ENCODE measurements at places on chromosomes 3 and 15.

GRCh38 chr3:171049861-171050444 is 23.4 kb upstream of the SLC2A2 start:
- DNase-seq, result peak; percentile 34

GRCh38 chr3:108985844-108986243 is 32.2 kb upstream of the GUCA1C start:
- DNase-seq, result no peak

DNA sequence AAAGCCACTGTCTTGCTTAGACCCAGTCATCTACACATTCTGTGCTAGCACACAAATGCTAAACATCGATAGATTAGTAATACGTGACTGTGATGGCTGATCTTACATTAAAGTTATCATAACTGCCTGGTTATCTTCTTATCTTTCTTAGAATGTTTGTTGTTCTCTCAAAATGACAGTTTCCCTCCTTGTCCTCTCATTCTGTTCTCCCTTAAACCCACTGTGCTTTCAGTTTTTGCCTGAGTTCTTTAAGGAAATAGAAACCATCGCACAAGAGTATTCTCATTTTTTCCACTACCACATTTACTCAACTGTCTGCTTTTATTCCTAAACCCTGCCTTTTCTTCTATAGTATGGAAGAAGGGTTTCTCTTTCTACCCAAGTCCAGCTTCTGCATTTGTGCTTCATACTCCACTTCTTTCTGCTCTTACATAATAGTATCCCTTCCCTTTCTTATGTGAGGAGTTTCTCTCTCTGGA is 17.1 kb downstream of the STX19 start:
- peak; percentile 80 for DNase-seq

GRCh38 chr15:90941038-90941437 is 6.0 kb downstream of the UNC45A start:
- DNase-seq, result no peak

DNA sequence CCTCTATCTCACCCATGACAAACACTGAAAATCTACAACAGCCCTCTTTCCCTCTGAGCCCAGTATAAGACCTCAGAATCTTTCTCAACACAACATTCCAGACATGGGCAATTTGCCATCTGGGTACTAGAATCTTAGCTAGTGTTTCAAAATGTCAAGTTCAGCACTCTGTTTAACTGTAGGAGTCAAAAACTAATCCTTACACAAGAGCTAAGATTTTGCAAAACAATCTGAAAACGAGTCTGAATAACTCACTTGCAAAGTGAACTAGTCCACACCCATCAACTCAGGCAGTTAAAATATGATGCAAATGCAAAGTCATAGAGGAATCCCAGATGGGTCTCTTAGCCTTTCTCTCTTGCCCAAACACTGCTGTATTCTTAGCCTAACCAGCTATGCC is 67.8 kb downstream of the GPR176 start:
- DNase-seq, result no peak

All from T-helper 1 cell (primary cell).